ENCODE measurements at places on chromosomes 12 and 14.

- peak; percentile 8 for DNase-seq
Measured at GRCh38 chr12:69415471-69416275, 54.5 kb upstream of the FRS2 start.

DNA sequence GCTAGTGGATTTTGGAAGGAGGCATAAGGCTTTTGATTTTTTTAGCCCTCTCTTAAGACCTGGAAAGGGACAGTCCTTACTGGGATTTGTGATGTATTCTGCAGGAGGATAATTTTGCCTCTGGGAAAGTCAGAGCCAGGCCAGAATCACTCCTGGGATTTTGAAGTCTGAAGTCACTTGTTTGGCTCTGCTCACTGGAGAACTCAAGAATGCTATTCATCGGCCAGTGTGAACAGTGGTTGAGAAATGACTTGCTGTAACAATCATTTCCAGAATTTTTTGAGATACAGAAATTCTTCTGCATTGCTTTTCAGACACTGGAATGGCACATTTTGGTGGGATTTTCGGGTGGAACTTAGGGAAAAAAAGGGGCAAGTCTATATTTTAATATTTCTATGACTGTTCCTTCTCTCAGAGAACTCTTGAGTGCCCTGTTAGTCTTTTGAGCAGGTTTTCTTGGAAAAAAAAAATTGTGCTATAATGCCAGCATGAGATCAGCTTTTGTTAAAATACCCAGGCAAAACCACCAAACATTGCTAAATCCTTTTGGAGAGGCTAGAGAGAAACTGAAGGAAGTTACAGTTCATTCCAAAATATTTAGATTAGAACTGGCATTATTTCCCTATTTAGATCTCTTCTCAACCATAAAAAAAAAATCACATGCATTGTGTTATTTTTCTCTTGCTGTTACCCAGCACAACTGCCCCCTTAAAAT is 26.1 kb upstream of the BHLHE41 start:
- DNase-seq = no peak

DNA sequence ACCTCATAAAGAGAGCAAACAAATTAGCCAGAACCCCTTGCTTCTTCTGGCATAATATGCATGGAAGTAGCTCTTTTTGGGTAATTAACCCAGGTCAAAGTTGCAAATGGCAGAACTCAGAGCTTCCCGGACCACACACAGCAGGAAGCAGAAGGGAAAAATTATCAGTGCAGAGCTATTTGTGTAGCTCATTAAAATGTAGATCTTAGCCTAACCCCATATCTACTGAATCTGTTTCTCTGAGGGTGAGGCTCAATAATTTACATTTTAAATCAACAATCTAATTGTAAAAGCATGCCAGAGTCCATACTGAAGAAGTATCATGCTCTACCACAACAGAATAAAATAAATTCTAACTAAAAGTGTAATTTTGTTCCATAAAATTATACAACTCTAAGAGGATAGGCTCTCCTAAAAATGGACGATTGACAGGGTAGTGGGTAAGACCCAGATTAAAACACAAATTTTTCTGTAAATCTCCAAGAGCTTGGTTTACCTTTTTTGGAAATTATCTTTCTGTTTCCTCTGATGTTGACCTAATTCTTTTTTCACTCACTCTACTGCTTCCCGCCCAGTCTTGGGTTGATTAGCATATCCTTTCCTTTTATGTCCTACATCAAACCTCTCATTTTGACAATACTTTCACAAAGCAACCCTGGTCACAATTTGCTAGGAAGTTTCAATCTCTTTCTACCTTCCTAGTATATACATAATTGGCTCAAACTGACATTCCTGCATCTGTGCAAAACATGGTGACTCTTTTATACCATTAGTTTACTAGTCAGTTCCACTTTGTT is 213.3 kb upstream of the SLC16A7 start:
- no peak for DNase-seq

- no peak for DNase-seq
Measured at GRCh38 chr14:23025151-23025814, 9.4 kb downstream of the PSMB5 start.

DNA sequence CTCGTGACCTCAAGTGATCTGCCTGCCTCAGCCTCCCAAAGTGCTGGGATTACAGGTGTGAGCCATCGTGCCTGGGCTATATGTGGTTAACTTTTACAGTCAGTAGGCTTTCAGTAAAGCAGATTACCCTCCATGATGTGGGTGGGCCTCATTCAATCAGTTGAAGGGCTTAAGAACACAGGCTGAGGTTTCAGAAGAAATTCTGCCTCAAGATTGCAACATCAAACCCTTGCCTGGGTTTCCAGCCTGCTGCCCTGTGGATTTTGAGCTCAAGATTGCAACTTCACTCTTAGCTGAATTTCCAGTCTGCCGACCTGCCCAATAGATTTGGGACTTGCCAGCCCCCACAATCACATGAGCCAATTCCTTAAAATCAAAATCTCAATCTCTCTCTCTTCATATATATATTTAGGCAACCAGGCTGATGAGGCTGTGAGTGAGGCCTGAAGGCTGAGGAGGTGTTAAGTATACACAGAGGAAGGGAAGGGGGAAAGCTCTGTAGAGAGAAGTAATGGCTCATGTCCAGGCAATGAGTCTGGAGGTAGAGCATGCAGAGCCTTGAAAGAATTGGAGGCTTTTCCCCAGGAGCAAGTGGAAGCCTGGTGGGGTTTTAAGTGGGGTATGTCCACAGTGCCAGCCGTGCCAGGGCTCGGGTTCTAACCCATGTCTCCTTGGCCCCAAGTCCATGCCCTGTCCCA is 33.3 kb upstream of the ACTN1 start:
- no peak for DNase-seq

All from NCI-H2081 treated with DMSO at 0.1 percent for 48 hours (cell line).